Stimulated activated CD4-positive, alpha-beta T cell treated with anti-CD3 and anti-CD28 coated beads, Interleukin-2, amount 100 ng/mL, for 4 hours (primary cell): ENCODE measurements at places on chromosomes 4 and X.

DNA sequence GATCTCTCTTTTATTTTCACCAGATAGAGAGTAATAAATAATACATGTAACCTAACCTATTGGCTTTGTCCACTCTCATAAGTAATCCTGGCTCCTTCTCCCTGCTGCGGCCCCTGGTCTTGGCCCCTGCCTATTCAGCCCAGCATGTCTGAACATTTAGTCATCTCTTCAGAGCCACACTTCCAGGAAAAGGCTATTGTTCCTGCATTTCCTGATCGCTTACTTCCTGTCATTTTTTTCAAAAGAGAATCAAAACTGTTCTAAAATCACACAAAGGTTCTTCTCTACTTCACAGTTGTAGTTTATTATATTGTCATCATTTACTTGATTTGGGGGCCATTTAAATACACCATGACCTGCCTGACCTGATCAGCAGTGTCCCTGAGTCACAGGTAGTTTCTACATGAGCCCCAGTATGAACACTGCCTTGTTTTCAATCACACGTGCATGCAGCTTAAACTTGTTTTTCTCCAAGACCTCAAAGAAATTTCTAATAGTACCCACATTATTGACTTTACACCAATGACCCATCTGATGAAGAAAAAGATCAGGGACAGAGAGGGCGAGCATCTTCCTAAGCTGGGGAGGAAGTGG is 47.4 kb upstream of the KDR start:
- no peak for DNase-seq

DNA sequence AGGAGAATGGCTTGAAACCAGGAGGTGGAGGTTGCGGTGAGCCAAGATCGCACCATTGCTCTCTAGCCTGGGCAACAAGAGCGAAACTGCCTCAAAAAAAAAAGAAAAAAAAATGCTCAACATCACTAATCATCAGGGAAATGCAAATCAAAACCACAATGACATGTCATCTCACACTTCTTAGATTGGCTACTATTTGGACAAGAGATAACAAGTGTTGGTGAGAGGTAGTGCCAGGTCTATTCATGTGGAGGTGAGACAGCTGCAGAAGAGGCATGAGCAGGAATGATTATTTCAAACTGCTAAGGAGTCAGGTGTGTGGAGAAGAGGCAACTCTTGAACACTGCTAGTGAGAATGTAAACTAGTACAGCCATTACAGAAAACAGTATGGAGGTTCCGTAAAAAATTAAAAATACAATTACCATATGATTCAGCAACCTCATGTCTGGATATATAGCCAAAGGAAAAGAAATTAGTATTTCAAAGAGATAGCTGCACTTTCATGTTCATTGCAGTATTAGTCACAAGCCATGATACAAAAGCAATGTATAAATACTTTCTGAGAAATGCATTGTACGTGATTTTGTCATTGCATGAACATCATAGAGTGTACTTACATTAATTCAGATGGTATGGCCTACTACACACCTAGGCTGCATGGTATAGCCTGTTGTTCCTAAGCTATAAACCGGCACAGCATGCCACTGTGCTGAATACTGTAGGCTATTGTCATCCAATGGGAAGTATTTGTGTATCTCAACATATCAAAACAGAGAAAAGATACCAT is 75.3 kb downstream of the TMEM144 start:
- DNase-seq: no peak

DNA sequence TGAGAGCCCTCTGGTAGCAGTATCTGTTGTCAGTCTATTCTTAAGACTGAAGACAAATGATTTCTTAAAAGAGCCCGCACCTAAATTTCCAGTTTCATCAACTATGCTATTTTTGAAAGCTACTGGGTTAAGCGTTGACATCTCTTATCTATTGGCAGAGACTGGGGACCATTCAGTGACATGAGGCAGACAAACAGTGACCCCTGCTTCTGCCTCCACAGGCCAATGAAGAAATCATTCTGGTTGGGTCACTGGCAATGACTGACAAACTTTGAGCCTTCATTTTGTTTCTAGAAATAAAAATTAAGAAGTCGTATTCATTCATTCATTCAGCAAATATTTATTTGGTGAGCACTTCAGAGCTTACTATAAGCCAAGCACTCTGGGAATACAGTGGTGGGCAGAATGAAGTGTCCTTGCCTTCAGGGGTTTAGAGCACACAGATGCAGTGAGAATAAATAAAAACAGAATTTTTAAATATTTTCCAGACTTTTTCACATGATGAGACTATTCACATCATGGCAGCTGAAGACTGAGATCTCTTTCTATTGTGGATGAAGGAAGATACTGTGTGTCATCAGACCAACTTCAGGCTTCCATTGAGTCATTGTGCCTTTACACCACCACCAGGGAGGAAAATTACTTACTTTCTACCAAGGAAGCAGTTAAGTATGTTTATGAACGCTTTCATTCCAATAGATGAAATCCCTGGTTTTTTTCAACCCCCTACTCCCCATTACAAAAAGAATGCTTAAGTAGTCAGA is 36.0 kb downstream of the SORBS2 start:
- DNase-seq: no peak

GRCh38 chr4:138790706-138791340 is 224.8 kb upstream of the NOCT start:
- no peak for DNase-seq

DNA sequence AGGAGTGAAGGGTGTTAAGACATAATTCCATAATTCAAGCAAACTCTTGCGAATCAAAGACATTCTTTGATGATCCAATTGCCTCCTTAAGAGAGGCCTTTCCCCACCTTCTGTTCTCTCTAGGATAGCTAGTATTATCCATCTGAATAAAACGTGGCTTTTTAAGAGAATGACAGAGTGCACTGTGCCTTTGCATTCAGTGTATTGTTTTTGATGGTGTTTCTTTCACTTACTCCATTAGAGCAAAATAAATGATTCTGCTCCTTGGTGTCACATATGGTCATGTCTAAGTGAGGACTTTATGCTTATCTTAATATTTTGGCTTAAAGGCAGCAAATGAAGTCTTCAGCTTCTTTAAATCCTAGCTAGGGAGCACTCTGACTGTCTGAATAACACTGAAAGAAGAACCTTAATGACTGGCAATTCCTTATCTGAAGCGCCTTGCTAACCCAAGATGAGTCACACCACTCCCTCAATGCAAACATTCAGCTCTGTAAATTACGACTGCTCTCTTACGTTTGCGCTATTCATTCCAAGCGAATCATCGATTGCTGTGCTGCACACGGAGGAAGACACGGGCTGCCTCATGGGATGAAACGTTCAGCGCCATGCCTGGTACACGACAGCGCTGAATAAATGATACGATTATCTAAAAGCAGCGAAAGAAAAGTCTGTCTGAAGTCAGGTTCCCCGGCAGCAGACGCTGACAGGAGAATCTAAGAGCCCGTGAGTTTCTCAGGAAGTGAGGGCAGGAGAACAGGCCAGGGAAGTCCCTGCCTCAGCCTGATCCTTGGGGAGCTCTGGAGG is 35.1 kb upstream of the GEMIN8 start:
- DNase-seq: no peak

DNA sequence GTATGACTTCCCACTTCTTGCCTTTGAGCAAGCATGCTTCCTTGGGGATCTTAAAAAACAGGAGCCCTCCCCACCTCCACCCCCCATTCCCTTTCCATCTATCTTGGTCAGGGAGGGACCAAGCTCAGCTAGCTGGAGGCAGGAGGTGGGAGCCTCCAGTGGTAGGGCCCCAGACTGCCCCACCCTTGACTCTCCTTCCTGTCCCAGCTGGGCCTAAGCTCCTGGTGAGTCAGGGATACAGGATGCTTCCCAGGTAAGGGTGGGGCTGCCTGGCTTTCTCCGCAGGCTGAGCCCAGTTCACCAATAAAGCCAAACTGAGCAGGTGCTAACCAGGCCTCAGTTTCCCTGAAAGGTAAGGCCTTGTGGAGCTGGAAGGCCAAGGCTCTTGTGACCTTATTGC is 15.2 kb downstream of the EFNB1 start:
- no peak for DNase-seq

DNA sequence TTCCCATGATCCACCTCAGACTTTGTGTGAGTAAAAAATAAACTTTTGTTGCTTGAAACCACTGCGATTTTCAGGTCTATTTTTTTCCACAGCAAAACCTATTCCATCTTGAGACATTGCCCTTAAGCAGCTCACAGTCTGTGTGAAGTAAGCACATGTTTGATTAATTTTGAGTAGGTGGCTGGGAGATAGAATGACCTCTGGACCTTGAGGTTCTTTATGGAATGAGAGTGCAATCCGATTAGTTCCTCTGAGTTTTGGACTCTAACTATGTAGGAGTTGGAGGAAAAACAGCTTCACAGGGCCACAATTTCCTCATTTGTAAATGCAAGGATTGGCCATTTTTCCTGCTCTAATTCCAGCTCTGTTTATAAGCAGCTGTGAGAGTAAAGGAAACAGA is 234.1 kb upstream of the IGFBP7 start:
- no peak for DNase-seq

- peak; percentile 86 for DNase-seq
Measured at GRCh38 chrX:154368630-154369448, 5.6 kb downstream of the FLNA start.

- no peak for DNase-seq
Measured at GRCh38 chr4:3322059-3322550, 29.3 kb downstream of the RGS12 start.

DNA sequence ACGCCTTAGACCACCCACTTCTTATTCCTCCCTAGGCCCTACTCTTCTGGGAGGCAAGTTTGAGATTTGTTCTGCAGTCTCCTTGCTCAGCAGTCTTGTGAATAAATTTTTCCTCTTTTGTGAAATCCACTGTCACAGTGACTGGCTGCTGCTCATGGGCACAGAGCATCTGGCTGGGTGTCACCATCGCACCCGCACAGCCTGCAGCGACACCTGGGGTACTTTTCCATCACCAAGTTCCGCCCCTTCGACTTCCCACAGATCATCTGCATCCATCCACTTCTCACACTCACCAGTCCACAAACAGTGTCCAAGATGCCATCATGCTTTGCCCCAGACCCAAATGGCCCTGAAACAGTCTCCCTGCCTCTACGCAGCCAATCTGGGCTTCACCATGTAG is 36.4 kb upstream of the AFAP1 start:
- no peak for DNase-seq

- no peak for DNase-seq
Measured at GRCh38 chr4:6408263-6408662, 64.2 kb downstream of the PPP2R2C start.

DNA sequence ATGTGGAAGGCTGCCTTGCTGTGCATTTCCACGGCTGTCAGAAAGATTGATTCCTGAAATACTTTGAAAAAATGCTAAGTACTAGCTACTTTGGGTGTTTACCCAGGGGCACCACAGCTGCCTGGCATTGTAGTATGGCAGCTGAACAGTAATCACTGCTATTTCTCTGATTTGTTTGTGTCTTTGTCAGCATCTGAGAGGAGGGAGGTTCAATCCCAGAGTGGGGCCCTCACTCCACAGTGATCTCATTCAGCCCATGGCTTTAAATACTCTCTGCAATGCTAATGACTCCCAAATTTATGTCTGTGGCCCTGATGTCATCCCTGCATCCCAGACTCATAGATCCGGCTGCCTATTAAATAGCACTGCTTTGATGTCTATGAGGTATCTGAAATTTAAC is 575.3 kb upstream of the MAGEB2 start:
- DNase-seq: no peak

GRCh38 chr4:148057984-148058859 is 326.3 kb downstream of the ARHGAP10 start:
- no peak for DNase-seq

- DNase-seq: no peak
Measured at GRCh38 chr4:143514169-143514495, 630 bp downstream of the SMARCA5 start.

DNA sequence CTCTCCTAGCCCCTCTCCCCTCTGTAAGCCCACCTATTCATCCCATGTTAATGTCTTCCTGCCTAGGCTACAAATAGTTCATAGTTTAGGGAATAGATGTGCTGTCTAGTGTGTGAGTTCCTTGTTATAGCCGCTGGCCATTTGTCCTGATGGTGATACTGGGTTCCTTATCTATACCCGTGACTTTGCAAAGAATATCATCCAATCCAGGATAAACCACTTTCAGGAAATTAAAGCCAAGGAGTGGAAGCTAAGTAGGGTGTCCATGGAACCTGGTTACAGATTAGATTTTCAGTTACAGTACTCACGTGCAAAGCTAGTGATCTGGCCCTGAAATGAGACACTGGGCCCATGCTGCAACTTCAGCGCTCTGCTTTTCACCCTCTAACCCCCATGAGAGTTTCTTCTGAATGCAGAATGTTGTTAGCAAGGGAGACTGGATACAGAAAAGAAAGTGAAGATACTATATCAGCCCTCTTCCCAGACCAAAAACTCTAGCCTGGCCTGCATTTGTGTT is 111.4 kb downstream of the TMEM164 start:
- DNase-seq: no peak

DNA sequence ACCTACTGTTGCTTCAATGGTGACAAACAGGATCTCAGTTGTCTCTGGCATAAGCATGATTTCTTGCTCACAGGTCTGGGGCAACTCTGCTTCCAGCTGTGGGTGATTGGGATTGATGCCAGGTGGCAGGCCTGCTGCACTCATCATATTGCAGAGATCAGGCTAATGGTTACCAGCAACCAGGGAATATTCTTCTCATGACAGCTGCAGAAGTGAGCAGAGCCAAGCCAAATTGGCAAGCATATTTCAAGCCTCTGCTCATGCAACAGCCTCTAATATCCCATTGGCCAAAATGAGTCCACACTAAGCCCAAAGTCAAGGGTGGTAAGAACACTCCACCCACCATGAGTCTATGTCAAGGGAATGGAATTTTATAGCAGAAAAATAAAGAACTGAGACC is 26.7 kb upstream of the TBC1D19 start:
- no peak for DNase-seq

- DNase-seq: no peak
Measured at GRCh38 chr4:107468156-107468555, 251.9 kb downstream of the PAPSS1 start.

- DNase-seq: no peak
Measured at GRCh38 chr4:53962516-53963225, 101.7 kb downstream of the CHIC2 start.

- DNase-seq: no peak
Measured at GRCh38 chrX:10177601-10178000, 20.8 kb downstream of the CLCN4 start.

- no peak for DNase-seq
Measured at GRCh38 chr4:136307765-136308164, 1224.5 kb downstream of the PCDH18 start.

GRCh38 chr4:185002784-185003183 is 15.5 kb upstream of the HELT start:
- DNase-seq: no peak

- DNase-seq: no peak
Measured at GRCh38 chrX:113770071-113770470, 813.8 kb upstream of the HTR2C start.

DNA sequence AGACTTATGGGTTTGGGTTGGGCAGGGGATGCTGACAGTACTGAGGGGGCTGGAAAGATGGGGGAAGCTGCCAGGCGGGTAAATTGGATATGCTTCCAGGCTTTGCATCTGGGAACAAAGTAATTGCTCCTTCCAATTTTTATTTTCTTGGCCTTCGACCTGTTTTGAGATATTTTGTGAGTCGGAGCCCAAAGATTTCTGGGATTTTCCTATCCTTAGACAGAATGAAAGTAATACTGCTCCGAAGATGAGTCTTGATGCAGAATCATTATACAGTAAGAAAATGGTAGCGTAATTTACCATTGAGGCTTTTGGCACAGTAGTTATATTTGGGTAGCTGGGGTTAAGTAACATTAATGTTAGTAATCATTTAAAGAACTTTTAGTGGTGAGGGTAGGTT is 1.4 kb downstream of the SMARCA5 start:
- DNase-seq: no peak
